Left colon (tissue), 2 donors: ENCODE measurements at places on chromosomes 4 and X. TPM values are rescaled to one million over a fixed set of nuclear protein-coding genes. Genes with fewer than 3 reads are reported as not detected.

The OPHN1 gene
- total RNA-seq = 7.6 TPM

The ANKRD50 gene
- 9.4 TPM for total RNA-seq

DNA sequence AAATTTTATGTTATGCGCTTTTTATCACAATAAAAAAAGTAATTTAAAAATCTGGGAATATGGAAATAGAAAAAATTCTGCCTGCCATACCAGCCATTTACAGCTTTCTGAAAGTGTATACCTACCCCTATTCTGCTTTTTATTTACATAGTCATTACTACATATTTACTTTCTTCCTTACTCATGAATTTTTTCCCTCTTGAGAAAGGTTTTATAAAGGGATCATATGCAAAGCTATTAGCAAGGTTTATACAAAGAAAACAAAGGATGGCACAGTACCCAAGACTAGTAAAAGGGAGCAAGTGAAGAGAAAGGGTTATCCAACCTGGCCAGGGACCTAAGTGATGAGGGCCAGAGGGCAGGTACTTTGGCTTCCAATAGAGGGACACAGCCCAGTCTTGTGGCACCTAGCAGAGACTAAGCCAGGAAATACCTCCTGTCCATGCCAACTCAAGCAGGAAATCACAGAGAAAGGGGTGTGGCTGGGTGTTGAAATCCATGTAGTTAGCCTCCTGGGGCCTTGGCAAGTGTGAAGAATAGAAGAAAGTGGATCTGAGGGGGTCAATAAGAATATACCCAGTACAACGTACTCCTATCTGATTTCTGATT, 207.3 kb upstream of the VEGFC start:
- DNase-seq = no peak

The PIR gene
- total RNA-seq = 5.4 TPM

- no peak for DNase-seq
Measured at GRCh38 chr4:155787113-155787710, 28.4 kb downstream of the GUCY1B1 start.

GRCh38 chrX:12978205-12979025, 3.5 kb downstream of the TMSB4X start:
- DNase-seq = peak; percentile 72

DNA sequence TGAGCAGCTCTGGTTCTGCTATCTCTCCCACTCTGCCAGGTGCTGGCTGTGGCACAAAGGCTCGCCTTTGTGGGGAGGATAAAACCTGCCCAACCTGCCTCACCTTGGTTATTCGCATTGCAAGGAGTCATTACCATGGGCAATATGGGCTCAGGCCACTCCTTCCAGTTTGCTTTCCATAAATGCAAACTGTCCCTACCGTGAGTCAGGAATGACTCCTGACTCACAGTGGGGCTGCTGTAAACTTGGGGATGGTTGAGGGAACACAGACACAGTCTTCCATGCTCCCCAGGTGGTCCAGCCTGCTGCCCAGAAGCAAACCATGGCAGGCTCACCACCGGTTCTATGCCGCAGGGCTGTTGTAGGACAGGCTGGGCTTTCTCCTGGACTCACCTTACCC, 36.1 kb downstream of the COQ2 start:
- peak; percentile 79 for DNase-seq
